Effector memory CD4-positive, alpha-beta T cell (primary cell): ENCODE measurements at places on chromosomes 3 and 15.

DNA sequence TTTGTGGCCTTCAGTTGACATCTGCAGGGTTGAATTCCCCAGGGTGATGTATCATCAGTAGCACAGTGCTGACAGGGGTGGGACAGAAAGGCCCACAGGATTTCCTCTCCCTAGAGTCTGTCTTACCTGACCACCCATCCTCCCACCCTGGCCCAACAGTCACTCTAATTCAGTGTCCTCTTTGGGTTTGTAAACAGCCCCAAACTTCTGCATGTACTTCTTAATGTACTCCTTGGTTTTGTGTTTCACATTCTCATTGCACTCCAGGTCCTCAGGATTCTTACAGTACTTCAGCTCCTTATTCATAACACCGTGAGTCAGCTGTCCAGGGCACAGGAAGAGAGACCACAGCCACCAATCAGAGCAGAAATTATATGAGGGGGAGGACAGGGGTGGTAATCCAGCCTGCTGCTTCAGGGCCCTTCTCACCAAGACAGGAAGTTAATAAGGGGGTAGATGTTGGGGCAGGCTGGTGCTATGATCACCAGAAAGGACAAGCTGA is 37.5 kb downstream of the NBEAL2 start:
- DNase-seq = no peak

- no peak for DNase-seq
Measured at GRCh38 chr15:44541282-44541958, 4.5 kb downstream of the EIF3J start.

DNA sequence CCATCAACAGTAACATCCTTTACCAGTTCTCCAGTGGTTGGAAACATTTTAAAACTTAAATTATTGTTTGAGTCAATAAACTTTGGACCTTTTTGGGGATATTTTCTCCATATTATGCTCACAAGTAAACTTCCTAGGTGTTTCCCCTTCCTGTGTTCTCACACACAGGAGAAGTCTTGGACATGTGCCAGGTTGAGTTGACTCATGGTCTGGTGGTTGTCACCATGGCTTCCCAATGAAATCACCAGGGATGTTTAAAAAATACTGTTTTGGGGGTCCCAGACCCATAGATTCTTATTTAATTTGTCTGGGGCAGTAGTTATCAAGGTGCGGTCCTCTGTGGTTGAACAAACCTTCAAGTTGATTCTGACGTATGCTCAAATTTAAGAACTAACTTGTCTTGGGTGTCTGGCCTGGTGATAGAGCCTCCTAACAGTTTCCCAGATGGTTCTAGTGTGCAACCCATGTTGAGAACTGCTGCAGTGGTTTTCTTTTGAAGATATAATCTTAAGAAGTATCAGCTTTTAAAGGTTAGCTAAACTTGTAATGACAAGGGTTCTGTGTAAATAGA is 291.8 kb downstream of the EDEM1 start:
- DNase-seq = no peak

DNA sequence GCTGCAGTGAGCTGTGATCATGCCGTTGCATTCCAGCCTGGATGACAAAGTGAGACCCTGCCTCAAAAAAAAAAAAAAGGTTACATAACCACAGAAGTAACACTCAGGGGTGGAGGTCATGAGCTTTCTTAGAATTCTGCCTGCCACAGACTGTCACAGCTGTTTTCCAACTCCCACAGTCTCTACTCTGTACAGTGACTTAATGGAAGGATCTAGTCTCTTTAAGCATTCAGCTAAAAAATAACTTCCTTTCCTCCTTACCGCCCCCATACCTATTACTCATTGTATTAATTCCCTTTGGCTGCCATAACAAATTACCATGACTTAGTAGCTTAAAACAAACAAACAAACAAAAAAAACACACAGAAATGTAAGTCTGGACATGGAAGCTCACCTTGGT is 99.6 kb upstream of the UBE2E1 start:
- DNase-seq = no peak

DNA sequence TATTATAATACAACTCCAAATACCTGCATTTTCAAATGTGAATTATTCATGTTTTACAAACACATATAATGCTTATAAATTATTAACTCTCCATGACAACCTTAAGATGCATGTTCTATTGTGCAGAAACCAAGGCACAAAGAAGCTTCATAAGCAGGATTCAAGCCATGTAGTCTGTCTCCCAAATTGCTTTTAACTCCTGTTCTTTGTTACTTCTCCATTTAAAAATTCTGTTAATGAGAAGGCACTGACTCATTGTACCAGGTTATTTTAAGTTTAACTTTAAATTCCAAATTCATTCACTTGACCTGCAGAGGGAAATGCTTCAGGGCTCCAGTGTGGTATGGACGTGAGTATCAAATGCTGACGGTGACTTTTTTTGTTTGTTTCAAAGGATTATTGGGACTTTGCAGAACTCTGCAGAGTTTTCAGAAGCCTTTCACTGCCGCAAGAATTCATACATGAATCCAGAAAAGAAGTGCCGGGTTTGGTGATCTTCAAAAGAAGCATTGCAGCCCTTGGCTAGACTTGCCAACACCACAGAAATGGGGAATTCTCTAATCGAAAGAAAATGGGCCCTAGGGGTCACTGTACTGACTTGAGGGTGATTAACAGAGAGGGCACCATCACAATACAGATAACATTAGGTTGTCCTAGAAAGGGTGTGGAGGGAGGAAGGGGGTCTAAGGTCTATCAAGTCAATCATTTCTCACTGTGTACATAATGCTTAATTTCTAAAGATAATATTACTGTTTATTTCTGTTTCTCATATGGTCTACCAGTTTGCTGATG is 100.0 kb downstream of the MME start:
- DNase-seq = no peak

GRCh38 chr3:127337911-127338531 is 50.2 kb upstream of the PRR20G start:
- DNase-seq = no peak

- DNase-seq = no peak
Measured at GRCh38 chr3:60582288-60582687, 669.0 kb downstream of the FHIT start.

GRCh38 chr15:63157118-63157843 is at the start of gene RPS27L:
Gene RPS27L (minus strand): TSS chr15:63157477. CDS start chr15:63157405, 72 bp downstream.
- peak; percentile 67 for DNase-seq

GRCh38 chr3:123935830-123936229 is 25.2 kb downstream of the CCDC14 start:
- DNase-seq = no peak
